ENCODE measurements at places on chromosomes 11 and 22.
A peak's percentile ranks its signal among the peaks of the same experiment; 100 is the strongest.

GRCh38 chr11:73345481-73346160 lies 30.6 kb upstream of the RELT start:
- DNase-seq: no peak

DNA sequence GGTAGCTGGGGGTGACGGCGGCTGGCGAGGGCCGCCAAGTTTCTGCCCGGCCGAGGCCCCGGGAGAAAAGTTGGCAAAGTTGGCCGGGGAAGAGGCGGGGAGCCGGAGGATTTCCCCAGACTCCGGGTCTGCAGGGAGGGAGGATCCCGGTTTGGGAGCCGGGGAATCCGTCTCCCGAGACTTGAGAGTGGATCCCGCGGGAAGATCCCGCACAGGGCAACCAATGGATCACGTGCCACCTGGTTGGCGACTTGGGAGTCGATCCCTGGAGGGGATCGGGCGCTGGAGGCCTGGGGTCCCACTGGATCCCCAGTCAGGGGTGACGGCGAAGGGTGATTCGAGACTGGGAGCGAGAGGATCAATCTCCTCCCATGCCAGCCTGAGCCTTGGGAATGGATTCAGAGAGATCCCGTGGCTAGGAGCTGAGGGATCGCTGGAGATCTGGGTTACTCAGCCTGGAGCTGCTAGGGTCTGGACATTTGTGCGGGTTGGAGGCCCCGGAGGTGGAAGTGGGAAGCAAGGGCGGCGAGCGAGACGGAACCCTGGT lies 394 bp downstream of the KIAA1671 start:
- DNase-seq: no peak

GRCh38 chr22:27205492-27206373 lies 548.3 kb downstream of the MIAT start:
- DNase-seq: no peak

DNA sequence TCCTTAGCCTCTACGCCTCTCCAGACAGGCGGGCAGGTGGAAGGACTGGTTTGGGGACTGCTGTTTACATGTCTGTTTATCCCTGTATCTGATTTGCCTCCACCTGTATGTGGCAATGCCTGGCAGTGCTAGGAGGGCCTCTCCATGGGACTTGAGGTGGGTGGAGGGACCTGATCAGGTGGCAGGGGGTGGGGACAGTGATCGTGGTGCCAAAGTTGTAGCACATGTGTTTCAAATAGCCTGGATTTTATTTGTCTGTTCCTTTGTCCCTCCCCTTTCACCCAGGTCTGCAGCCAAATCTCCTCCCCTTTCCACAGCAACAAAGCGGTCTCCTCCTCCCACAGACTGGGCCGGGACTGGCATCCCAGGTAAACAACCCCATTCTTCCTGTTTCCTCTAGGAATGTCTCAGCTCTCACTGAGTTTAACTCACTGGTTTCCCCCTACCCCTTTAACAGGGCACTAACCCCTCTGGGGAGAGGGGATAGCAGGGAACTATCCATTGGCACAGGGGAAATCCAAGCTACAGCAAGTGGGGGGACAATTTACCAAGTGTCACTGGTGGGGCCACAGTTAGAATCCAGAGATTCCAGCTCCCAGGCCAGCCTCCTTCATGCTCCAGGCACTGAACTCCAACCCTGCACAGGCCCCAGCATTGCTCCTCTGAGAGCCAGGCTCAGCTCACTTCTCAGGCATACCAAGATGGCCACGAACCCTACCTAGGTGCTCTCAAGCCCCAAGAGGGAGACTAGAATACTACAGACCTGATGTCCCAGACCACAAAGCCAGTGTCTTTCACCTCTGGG lies 22.9 kb upstream of the TLCD5 start:
- no peak for DNase-seq

- DNase-seq: peak; percentile 75
These were observed at the start of gene PHETA2 for GRCh38 chr22:42074132-42074811. PHETA2 (plus strand) TSS chr22:42074248; CDS start chr22:42077294, 3,046 bp downstream.

DNA sequence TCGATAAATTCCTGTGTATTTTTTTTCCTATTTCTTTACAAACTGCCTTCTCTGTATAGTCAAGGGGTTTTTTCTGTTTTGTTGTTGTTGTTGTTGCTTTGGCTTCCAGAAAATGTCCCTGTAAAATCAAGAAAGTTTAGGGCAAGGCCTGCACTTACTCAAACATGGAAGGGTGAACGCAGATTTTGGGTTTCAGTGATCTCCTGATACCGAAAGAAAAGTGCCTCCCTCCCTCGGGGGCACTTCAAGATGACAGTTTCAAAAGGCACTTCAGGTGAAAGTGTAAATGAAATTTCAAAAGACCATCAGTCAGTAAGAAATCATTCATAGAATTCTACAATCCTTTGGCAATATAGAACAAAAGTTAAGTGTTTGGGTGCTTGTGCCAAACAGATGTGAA lies 43.4 kb upstream of the TMPRSS4 start:
- no peak for DNase-seq

DNA sequence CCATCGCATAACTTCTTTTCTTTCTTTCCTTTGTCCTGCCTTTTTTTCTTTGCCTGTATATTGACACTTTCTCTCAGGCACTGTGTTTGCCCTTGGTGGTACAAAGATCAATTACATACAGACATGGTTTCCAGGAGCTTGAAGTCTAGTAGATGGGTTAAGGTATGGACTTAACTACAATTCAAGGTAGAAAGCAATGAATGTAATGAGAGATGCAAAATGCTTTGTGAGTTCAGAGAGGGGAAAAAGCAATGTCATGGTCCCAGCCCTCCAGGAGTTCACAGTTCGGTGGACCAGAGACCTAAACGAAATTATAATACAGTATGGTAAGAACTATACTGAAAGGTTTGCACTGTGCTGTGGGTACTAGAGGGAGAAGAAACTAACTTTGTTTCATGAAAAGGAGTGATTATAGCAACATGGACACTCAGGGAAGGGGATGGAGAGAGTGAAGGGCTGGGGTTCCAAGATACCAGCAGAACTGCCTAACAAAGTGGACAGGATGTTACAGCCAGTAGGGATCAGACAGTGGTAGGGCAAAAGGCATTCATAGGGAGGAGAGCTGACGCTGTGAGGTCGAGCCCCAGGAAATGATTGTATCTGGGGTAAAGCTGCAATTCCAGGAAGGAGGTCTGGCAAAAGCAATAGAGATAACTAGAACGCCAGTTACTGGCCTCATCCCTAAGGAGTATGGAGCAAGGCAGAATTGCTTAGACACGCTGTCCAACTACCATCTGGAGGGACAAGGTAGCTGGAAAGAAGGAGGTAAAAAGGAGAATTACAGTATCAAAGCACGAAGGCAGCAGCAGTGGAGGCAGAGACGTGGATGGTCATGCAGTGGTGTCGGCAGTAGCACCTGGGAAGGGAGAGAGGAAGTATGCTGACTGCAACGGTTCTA lies 158.3 kb upstream of the MTMR2 start:
- no peak for DNase-seq

GRCh38 chr22:17172029-17172833 lies 13.2 kb upstream of the HDHD5 start:
- no peak for DNase-seq

DNA sequence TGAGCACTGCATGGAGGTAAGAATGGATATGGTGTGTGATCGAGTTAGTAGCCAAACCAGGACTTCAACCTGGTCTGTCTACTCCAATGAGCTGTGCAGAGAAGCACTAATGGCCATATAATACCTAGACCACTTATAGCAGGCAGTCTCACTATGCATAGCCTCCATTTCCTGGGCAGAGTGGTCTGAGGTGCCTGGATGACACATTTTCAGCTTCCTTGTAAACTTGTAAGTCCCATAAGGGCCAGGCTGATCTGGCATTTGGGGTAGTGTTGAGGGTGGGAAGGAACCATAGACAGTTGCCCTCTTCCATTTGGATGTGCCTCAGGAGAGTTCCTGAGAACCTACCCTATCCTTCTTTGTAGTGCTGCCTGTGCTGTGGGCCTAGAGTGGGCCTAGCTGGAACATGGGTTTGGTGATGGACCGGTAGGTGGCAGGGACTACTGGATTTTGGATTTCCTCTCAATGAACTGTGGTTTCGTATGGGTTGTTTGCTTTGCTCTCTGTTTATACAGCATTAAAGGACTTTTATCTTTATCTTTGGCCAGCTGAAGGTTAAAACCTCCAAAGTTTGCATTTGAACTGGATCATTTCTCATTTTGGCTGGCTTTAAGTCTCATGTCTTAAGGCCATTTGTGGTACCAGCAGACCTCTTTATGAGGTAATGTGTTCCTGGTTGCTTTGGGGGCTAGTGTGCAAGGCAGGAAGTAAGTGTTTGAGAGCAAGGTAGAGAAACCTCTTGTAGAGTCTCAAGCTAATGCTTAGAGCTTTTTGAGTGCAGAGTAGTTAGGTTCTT lies 86.9 kb downstream of the STIM1 start:
- peak; percentile 46 for DNase-seq

- no peak for DNase-seq
These were observed 73.7 kb upstream of the TSPAN18 start for GRCh38 chr11:44652901-44653644.

GRCh38 chr11:120054016-120054752 lies 83.7 kb downstream of the TRIM29 start:
- DNase-seq: no peak

GRCh38 chr11:45145083-45145378 lies 1.4 kb upstream of the PRDM11 start:
- no peak for DNase-seq

- DNase-seq: no peak
These were observed 65.7 kb upstream of the PITPNB start for GRCh38 chr22:27984723-27985122.

GRCh38 chr11:129960216-129961214 lies 42.1 kb downstream of the PRDM10 start:
- DNase-seq: no peak
